ENCODE measurements at places on chromosomes 1 and 21.

DNA sequence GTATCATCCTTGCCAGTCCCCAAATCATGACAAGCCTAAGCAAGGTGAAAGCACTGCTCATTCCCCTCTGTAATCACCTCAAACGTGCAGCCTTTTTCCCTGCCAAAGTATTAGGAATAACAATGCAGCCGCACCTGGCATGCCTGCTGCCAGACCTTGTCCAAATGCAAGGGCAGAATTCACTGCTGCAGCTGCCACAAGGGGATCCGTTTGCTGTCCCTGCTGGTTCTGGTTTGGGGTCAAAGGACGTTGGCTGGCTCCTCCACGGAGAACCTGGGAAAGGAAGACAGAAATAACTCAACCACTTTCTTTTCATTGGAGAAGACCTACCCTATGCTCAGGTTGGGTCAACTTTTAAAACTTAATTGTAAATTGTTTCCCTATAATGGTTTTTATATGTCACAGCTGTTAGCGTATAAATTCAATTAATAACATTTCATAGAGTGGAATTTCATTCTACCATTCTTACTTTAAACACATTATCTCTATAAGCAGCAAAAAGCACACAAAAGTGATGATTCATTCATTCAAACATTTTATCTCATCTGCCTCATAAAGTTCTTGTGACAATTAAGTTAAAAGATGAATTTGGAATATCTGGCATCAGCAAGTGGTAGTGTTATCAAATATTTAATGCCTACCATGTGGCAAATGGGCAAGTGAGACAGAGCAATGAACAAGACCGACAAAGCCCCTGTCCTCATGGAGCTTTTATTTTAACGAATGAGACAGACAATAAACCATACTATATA lies 59.8 kb upstream of the SDC3 start:
- no peak for DNase-seq

DNA sequence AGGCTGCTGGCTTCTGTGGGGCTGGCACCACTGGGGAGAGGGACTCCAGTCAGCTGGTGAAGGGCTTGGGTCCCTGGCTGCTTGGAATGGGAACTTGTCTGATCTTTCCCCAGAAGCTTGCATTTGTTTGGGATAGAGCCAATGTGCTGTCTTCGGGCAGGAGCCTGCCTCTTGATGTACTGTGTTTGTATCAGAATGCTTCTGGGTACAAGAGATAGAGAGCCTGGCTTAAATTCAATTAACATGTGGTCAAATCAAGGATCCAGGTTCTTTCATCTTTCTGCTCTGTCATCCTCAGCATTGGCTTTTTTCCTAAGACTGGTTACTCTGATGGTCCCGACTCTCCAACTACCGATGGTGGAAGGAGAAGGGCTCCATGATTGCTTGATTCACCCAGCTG lies 16.0 kb upstream of the PROK1 start:
- DNase-seq, result no peak

GRCh38 chr1:14809191-14809981 lies 210.9 kb downstream of the KAZN start:
- no peak for DNase-seq

- no peak for DNase-seq
Measured at GRCh38 chr1:119108988-119109387, 31.5 kb downstream of the WARS2 start.
